ENCODE measurements at places on chromosomes 7 and 10.

DNA sequence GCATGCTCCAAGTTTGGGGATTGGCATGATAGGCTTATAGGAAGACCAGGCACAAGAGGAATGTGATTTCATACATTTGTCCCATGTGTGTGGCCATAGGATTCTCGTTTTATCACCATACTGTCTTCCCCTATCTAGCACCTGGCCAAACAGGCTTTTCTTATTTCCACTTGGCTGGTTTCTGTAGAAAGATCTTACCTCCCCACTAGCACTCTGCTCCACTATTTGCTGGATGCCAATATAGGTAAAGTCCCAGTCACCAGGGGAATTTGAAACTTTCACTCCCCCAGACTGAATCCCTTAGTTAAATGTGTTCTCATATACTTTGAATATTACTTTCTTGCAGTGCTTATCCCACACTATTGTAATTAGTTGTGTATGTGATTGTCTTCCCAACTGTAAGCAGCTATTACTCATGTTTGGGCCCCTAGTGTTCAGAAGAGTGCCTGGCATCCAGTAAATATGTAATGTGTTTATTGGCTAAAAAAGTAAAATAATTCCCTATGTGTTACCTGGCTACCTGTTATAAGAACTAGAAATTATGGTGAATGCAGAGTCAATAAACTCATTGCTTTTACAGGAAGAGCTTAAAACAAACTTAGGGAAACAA lies 109.0 kb downstream of the LRMDA start:
- DNase-seq: no peak

GRCh38 chr10:29479981-29480954 lies 154.5 kb downstream of the SVIL start:
- no peak for DNase-seq

GRCh38 chr10:42836771-42837468 lies 54.3 kb downstream of the BMS1 start:
- DNase-seq: no peak

DNA sequence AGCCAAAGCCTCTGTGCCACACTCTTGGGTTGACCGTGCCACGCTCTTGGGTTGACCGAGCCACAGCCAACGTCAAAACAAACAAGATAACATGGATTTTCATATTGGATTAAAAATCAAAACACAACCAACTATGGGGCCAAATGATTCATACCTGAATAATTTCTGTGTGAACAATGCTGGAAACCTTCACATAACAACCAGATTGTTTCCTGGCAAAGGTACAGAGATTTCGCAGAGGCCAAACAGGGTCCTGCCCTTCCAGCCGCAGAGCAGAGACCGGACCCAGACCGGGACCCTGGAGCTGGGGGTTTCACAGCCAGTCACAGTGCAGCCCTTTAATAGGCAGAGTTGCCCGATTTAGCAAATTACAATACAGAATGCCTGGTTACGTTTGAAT lies 40.5 kb downstream of the ITIH5 start:
- DNase-seq: no peak

GRCh38 chr7:45582868-45583277 lies 8.7 kb downstream of the ADCY1 start:
- DNase-seq: no peak
